SIG-M5 (cell line): ENCODE measurements at places on chromosomes 6 and 20.

DNA sequence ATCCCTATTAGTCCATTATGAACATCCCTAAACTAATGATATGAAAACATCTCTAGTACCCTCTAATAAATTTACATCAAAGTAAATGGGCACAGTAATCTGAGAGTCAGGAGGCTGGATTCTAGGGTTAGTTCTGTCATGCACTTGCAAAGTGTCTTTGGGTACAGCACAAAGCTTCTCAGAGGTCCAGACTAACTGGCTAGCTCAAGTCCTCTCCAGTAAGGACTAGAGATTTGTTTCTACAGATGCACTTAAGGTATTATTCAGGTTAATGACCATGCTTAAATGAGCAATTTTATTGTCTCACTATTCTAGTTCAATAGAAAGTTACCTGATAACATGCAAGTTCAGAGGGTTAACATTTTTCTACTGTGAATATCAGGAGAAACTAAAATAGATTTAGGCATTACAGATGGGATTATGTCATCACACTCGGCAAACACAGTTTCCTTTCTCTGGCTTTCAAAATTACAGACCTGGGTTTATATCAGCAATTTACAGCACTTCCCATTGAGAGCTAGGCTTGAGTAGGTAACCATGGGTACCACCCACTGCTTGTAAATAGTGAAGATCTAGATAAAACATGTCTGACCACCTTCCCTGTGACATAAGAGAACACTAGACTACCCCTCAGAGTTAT lies 402.9 kb upstream of the RUNX2 start:
- DNase-seq, result no peak

DNA sequence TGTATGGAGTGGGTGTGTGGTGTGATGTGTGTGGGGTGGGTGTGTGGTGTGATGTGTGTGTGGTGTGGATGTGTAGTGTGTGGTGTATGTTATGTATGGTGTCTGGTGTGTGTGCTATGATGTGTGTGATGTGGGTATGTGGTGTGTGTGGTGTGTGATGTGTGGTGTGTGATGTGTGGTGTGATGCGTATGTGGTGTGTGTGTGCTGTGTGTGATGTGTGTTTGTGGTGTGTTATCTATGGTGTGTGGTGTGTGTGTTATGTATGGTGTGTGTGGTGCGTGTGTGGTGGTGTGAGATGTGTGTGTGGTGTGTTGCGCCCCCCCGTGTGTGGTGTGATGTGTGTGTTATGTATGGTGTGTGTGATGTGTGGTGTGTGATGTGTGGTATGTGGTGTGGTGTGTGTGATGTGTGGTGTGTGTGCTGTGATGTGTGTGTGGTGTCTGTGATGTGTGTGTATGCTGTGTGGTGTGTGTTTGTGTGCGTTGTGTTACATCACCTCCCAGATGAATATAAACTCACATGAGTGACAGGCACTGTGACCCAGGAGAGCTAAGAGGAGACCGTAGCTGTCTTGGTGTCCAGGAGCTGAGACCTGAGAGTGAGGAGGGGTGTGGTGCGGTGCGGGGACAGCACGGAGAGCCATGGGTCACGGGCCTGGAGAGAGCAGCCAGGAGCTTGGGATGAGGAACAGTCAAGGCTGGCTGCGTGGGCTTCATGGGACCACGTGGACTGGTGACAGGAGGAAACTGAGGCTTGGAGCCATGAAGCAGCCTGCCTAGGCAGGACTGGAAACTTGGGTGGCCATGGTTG lies 8.8 kb downstream of the DLGAP4 start:
- no peak for DNase-seq

- no peak for DNase-seq
Observed at GRCh38 chr6:5123296-5124143, 38.4 kb downstream of the PPP1R3G start.

- no peak for DNase-seq
Observed at GRCh38 chr20:32164984-32165735, 42.4 kb downstream of the PLAGL2 start.

GRCh38 chr6:43070028-43070632 lies 6.0 kb upstream of the PTK7 start:
- no peak for DNase-seq

- no peak for DNase-seq
Observed at GRCh38 chr6:25122622-25123237, 156.4 kb upstream of the CARMIL1 start.

- no peak for DNase-seq
Observed at GRCh38 chr20:49483696-49484123, 1.2 kb upstream of the KCNB1 start.

- DNase-seq, result no peak
Observed at GRCh38 chr20:60210779-60211617, 252.8 kb downstream of the CDH26 start.

GRCh38 chr6:14228571-14228970 lies 111.0 kb downstream of the CD83 start:
- no peak for DNase-seq

DNA sequence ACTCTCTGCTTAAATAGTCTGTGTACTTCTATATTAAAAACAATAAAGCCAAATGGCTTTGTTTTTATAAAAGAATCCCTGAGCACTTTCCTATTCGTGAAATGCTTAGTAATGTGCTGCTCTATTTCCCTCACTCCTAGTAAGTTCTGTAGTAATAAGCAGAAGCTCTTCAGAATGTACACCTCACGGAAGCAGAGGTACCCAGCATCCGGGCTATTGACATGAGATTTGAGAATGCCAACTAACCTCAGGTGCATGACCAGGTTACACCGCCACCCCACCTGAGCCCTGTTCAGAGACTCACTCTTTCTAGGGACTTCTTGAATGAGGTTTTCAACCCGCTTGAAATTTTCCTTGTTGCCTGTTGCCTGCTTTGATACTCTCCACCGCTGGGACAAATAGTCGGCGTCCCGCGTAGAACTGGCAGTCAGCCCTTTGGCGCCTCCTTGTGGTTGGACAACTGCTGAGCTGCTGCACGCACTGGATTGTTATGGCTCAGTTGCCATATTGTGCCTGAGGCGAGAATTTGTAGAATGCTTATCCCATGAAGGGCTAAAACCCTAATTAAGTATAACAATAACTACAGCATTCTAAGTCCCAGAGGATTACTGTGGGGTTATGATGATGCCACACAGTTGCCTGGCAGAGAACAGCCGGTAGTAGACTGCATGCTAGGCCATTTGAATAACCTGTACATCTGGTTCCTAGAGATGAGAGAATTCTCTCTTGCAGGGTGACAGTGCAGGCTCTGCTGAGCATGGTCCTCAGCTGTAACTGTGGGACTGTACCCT lies 95.4 kb downstream of the KHDC1L start:
- no peak for DNase-seq

DNA sequence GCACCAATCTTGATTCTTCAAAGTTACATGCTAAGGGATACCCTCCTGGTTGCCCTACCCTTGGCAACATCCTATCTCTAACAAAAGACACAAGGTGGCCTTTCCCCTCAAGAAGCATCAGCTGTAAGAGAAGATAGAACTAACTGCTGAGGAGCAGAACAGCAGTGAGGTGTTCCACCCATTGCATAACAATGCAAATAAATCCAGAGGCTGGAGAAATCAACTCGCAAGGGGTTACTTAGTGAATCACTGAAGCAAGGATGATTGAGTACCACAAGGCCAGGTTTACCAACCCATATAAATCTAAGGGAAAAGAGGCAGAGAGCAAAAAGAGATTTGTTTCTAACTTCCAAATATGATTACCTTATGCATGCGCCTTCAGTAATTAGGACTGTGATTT lies 36.7 kb downstream of the F13A1 start:
- no peak for DNase-seq

DNA sequence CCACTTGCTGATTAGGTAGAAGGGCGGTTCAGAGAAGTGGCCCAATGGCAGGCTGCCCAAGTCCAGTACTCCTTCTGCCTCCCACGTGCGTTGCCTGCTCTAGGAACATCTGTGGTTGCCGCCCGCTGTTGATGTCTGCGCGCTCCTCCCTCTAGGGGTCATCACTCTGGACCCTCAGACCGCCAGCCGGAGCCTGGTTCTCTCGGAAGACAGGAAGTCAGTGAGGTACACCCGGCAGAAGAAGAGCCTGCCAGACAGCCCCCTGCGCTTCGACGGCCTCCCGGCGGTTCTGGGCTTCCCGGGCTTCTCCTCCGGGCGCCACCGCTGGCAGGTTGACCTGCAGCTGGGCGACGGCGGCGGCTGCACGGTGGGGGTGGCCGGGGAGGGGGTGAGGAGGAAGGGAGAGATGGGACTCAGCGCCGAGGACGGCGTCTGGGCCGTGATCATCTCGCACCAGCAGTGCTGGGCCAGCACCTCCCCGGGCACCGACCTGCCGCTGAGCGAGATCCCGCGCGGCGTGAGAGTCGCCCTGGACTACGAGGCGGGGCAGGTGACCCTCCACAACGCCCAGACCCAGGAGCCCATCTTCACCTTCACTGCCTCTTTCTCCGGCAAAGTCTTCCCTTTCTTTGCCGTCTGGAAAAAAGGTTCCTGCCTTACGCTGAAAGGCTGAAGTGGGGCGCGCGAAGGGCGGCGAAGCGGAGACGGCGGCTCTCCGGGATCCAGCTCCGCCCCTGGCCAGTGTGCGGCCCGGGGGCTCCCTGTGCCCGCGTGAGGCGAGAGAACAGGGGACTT lies 8.5 kb downstream of the TRIM15 start:
- DNase-seq, result no peak

- no peak for DNase-seq
Observed at GRCh38 chr6:30101444-30102413, 11.2 kb downstream of the TRIM31 start.

GRCh38 chr6:141452354-141452686 lies 680.4 kb upstream of the GJE1 start:
- no peak for DNase-seq

DNA sequence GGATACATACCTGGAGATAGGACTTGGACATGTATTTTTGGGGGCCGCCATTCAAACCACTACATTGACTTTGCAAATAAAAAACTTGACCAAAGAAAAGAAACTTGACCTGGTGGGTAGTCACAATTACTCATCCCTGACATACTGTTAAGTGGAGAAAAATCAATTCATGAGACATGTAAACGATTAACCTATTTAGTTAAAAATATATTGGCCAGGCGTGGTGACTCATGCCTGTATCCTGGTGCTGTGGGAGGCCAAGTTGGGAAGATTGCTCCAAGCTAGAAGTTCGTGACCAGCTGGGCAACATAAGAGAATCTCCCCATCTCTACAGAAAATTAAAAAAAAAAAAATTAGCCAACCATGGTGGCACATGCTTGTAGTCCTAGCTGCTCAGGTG lies 2.5 kb upstream of the SRSF12 start:
- no peak for DNase-seq

- no peak for DNase-seq
Observed at GRCh38 chr20:13029687-13030375, 21.1 kb downstream of the SPTLC3 start.

GRCh38 chr20:24957326-24958016 lies 8.4 kb downstream of the CST7 start:
- no peak for DNase-seq

- DNase-seq, result no peak
Observed at GRCh38 chr6:1203546-1203945, 108.4 kb upstream of the FOXQ1 start.

- no peak for DNase-seq
Observed at GRCh38 chr20:25527949-25528348, 57.4 kb downstream of the NINL start.

DNA sequence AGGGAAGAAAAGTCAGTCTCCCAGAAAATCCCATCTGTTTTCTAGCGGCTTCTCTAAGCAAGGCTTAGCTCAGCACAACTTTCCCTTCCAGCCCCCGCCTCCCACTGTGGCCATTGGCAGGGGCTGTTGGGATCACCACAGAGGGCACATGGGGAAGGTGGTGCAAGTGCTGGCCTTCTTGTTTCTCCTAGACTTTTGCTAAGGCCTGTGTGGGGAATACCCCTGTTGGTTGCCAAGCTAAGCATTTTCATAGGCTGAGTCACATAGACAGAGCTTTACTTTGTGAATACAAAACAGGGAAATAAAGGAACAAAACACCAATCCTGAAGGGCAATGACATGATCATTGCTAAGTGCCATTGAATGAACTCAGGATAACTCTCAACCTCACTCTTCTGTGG lies 32.4 kb upstream of the TIAM2 start:
- DNase-seq, result no peak

DNA sequence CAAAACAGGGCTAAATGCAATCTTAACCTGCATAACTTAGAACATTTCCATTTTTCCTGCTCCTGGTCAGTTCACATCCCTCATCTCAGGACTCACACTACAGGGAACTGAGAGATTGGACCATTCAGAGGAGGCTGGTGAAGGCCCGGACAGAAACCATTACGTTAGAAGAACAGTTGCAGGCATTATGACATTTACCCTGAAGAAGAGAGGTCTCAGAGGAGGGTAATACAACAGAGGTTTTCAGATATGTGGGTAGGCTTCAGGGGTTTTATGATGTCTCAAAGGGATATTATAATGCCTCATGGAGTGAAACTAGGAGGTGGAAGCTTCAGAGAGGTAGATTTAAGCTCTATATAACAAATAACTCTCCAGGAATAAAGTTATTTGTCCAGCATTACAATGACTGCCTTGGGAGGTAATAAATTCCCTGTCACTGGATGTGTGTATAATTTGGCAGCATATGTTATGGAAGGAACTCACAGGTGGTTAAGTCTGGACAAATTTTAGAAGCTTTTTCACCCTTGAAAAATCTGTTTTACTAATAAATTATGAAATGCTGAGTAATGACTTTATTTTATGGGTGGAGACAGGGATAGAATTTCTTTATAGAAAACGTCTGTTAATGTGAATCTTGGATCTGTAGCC lies 36.7 kb upstream of the RIPOR2 start:
- no peak for DNase-seq

DNA sequence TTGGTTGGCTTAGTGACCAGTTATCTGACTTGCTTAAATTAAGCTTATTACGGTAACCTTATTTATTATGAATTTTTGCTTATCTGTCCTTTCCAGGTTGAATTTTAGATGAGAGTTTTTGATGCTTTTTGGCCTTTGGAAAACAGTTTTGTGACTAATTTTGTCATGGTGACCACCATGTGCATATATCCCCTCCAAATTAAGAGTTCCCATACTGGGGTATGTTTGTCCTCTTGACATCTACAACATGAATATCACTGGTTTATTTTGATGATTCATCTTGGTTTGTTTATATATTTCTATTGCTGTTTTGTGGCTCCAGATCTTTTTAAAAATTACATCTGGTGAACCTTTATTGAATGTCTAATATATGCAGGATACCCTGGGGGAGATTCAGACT lies 61.4 kb downstream of the PHF20 start:
- DNase-seq, result no peak

- DNase-seq, result no peak
Observed at GRCh38 chr20:49575551-49576060, 7.7 kb upstream of the PTGIS start.

DNA sequence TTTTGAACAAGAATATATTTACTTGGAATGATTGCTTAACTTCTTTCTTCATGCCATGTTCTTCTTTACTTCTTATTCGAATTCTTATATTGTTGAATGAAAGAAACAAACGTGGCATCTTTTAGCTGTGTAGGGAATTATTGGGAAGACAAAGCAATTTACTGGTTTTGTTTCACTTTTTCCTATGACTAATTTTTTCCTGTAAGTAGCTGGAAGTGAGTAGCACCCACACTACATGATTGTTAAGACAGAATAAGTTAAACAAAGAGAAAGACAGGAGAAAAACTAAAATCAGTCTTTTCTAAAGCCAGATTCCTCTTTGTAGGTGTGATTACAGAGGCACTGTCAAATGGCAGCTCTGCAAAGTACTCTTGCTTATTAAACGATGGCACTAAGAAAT lies 593.4 kb downstream of the EYS start:
- no peak for DNase-seq
